ENCODE measurements at places on chromosomes 5 and 9.

DNA sequence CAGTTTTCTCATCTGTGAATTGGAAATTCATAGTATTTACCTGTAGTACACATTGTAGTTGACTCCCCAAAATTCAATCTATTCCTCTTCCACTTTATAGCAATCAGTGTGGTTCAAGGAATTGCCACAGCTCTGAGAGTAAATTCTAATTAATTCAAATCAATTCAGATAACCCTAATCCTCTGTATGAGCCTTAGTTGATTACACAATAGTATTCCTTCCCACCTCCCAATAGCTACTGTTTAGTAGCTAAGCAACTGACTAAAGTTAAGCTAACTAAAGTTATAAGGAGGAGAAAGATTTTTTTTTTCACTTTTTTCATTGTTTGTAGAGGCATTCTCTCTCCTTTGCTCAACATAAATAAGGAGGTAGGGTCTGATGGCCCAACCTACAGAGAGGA, 77.5 kb downstream of the ARRDC3 start:
- DNase-seq = no peak

DNA sequence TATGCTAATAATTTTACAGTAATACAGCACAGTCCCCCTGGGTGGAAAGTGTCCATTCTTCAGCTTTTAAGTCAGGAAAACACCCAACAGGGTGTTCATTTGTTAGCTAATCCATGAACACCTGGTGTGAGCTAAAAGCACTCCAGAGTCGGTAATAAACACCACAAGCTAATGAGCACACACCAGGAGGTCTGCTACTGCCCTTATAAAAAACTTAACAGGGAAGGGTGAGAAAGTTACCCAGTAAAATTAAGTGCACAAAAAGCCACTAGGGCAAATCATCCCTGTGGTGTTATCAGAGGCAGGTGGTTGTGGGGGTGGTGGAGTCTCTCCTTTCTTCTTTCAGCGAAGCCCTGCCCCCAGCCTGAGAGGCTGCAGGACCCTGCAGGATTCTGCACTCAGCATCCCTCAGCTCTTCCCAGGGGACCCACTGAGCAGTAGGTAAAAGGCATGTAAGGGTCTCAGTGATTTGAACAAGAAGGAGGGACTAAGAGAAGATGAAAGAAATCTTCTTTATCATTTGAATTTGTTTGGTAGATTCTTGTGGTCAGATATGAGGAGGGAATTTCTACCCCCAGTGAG, 14.4 kb downstream of the GDNF start:
- no peak for DNase-seq

- DNase-seq = no peak
Measured at GRCh38 chr9:118643118-118643517, 726.1 kb downstream of the BRINP1 start.

- no peak for DNase-seq
Measured at GRCh38 chr9:117936185-117937130, 232.3 kb downstream of the TLR4 start.

DNA sequence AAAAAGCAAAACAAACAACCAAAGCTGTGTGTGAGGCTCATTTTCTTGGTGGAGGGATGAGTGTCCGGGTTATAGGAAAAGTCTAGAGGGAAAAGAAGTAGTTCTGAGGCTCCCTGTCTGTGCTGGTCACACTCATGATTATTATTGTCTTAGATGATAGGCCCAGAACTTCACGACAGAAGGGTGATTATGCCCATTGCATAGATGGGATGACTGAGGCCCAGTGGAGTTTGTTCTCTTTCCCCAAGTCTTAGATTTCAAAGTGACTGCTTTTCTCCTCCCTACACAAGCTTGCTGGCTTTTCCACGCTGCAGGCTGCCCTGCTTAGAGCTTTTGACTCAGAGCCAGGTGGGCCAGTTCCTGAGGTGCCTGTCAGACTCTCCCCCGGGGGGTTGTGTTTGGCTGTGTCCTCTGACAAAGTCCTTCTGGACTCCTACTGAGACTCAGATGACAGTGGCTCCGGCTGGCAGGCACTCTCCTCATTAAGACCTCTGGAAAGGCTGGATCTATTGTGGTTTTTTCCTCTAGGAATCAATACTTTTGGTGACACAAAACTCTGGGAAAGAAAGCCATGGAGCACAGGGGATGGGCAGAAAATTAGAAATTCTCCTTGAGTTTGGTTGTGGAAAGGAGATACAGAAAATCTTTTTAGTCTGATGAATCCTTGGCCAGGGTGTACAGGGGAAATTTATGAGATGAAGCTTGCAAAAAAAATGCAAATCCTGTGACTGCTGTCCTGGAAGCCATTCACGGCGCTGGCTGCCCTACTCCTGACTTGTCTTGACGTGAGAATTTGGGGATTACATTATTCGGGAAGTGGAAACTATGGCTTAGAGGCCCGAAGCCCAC, 120.9 kb downstream of the NSG2 start:
- DNase-seq = no peak

DNA sequence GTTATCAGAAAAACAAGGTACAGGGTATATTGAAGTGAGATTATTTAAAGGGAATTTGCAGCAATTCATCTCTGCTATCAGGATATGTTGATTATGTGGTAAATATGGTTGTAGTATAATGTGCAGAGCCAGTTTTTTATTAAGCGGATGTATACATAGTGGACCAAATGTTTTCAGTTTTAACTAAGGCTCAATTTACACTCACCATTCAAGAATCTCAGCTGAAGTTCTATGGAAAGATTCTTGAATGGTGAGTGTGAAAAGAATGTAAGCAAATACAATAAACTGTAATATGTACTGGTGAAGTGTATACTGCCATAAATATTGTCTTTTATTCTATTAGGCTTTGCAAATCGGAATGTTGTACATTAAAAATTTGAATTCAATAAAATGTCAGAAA, 895.9 kb upstream of the CDH10 start:
- DNase-seq = no peak

DNA sequence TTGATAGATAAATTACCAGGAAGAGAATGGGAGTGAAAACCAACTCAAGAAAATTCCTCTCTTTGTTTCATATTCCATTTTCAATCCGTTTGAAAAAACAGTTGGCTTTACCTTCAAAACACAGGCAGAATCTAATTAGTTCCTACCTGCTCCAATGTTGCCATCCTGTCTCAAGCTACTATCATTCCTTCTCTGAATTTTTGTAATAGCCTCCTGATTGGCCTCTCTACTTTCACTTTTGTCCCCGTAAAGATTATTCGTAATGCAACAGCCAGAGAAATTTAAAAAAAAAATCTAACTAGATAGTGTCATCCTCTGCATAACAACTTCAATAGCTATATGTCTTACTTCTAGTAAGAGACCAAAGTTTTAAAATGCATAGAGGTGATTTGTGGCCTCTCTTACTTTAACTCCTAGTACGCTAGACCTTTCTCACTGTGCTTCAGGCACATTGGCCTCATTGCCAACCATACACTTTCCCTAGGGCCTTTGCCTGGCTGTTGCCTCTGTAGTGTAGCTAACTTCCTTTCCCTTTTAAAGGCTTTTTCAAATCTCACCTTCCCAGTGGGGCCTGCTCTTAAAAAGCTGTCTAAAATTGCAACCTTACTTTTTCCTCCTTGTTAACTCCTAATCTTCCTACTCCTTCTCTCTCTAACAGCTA, 311.3 kb upstream of the GRIN3A start:
- DNase-seq = no peak

Measured in inflammatory macrophage treated with lipopolysaccharide for 1 hour (primary cell).